ENCODE measurements at places on chromosomes 7 and 10.

GRCh38 chr10:14153570-14154055, 177.1 kb downstream of the FRMD4A start:
- no peak for DNase-seq

DNA sequence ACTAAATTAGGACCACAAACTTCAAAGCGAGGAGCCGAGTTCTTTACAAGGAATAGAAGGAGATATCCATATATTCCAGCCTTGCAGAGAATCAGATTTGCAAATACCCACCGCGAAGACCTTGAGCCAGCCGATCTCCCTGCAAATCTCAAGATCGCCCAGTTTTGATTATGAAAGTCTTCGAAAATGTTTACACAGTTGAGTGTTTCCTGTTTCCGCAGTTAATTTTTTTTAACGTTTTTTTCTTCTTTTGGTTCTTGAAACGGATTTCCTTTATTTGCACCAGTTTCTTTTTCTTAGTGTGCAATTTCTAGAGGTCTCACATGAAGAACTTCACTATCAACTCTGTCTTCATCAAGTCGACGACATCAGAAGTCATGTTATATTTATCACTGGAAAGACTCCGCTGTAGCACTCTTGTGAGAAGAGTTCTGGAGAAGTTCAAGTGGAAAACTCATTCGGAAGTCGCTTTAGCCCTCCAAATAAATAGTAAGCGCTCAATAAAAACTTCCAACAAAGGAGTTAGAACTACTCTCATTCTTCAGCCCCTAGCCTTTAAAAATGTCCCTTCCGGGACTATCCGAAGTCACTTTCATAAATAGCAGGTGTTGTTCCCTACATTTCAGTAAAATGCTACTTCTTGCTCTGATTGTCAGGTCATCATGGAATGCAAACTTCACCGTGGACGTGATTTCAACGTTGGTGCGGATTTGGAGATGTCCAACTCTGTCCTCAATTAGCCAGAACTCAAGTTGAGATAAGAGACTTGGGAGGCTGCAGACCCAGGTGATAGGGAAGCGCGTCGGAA, 11.9 kb upstream of the SPAG6 start:
- DNase-seq: no peak

DNA sequence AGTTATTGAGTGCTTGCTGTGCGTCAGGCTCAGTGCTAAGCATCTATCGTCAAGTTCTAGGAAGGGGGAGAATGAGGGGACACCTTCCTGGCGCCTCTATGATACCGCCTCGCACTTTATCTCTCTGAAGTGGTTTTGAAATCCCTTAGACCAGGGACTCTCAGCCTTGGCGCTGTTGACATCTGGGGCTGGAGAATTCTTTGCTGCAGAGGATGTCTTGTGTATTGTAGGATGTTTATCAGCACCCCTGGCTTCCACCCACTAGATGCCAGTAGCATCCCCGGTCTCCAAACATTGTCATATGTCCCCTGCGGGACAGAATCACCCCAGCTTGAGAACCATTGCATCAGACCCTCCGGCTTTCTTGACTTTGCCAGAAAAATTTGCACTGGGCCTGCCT, 285.5 kb downstream of the CCDC3 start:
- no peak for DNase-seq

- peak; percentile 68 for DNase-seq
Measured at GRCh38 chr7:4610768-4611467, 71.2 kb upstream of the FOXK1 start.

DNA sequence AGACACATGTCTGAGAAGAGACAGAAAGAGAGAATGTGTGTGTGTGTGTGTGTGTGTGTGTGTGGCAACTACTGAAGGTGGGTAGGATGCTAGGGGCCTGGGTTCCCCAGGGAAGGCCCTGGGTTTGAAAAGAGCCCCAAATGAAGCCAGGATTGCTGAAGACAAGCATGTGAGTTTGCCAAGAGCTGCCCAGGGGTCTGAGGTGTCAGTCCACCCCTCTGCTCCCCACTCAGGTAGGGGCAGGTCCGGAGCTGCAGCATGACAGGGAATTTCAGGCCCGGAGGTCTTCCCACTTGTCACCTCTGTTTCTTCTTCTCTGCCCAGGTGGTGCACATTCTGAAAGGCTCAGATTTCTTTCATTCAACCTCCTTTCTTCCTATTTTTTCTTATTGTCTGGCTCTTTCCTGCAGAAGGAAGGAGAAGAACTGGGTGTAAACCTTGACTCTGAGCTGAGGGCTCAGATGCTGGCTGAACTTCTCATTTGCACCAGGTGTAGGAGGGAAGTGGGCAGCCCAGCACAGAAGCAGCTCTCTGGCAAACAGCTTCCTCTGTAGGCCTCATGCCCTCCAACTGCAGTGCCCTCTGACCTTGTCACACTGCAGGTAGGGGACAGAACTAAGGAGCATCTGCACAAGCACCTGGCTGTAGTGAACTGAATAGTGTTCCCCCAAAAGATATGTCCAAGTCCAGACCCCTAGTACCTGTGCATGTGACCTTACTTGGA, 79.6 kb upstream of the LRRC4 start:
- no peak for DNase-seq

DNA sequence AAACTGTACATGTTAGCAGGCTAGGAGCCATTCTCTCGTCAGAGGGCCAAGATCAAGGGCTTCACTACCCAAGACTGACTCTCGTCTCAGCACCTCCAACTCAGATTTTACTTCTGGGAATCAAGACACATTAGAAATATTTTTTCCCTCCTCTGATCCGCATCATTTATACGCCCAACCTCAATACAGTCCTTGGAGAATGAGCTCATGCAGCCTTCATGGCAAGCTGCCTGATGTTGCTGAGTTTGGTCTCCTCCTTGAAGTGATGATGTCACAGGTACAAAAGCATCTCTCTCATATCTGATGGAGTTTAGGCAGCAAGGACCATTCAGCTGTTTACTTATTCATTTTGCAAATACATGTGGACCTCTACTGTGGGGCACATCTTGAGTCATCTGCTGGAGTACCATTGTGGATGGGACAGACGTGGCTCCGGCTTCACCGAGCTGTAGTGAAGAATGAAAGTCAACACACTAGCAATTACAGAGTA, 114.0 kb downstream of the BMPER start:
- no peak for DNase-seq

- DNase-seq: peak; percentile 68
Measured at GRCh38 chr10:115093286-115093775, at the start of gene ATRNL1. Gene ATRNL1 (plus strand): TSS chr10:115093365. CDS start chr10:115093751, 386 bp downstream.

DNA sequence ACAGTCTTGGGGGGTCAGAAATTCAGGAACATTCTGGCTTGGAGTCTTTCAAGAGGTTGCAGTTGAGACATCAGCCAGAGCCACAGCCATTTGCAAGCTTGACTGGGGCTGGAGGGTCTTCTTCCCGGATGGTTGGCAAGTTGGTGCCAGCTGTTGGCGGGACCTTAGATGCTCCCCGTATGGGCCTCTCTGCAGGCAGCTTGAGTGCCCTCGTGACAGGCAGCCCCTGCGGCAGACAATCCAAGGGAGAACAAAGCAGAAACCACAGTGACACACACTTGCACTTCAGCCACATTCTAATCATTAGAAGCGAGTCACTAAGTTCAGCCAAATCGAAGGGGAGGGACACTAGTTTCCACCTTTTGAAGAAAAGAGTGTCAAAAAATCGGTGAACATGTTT, 59.4 kb upstream of the MXI1 start:
- no peak for DNase-seq

DNA sequence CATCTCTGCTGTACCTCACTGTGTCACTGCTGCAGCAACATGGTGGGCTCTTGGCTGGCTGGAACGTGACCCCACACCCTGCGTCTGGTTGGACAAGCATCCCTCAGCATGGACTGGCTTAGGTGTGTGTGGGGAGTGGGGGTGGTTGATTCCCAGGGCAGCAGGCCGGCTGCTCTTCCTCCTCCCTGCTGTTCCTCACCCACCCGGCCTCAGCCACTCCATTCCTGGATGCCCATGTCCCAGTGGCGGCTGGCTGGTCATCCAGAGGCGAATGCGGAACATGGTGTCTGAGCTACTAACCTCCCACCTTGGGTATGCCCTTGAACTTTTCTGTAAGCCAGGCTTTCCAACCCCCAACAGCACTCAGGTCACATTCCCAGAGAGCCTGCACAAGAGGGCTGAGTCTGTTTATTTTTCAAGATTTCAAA, 81.2 kb downstream of the GRK5 start:
- DNase-seq: no peak

DNA sequence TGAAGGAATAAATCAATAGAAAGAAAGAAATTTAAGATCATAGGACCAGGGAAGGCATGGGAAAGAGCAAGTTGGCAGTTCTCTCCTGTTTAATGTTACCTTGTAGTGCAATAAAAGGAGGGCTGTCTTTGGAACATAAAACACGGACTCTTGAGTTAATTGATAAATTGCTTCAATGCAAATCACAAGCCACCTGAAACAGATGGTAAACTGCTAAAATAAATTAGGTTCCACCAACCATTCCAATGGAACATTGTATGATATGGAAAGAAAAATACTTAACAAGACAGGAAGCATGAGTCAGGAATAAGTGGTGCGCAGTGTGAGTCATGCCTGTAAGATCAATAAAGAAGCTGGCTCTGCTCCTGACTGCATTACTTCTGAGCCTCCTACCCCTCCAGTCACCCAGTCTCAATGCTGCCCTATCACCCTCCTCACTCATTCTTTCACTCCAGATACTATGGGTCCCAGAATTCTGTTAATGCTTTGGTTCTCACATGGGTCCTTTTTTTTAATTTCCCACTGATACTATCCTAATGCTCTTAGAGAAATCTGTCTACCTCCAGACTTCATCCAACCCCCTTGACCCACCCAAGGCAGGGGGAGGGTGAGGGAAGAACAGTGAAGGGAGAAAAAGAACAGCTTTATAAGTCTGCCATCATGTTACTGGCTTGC, 78.9 kb downstream of the LRRC17 start:
- DNase-seq: peak; percentile 48

DNA sequence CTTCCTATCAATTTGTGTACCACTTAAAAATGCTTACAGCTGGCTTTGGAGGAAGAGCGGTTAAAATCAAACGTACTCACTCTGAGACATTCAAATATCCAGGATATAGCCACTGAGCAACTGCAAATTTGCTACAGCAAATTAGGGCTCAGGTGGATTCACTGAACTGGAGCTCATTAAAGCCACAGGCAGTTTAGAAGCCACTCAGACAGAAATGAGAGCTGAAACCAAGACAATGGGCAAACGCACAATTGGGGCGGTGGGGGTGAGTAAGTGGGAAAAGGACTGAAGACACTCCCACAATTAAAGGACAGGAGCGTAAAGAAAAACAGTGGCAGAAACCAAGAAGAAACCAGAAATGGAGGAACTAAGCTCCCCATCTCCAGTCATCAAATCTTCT, 20.5 kb downstream of the MPP7 start:
- DNase-seq: no peak

DNA sequence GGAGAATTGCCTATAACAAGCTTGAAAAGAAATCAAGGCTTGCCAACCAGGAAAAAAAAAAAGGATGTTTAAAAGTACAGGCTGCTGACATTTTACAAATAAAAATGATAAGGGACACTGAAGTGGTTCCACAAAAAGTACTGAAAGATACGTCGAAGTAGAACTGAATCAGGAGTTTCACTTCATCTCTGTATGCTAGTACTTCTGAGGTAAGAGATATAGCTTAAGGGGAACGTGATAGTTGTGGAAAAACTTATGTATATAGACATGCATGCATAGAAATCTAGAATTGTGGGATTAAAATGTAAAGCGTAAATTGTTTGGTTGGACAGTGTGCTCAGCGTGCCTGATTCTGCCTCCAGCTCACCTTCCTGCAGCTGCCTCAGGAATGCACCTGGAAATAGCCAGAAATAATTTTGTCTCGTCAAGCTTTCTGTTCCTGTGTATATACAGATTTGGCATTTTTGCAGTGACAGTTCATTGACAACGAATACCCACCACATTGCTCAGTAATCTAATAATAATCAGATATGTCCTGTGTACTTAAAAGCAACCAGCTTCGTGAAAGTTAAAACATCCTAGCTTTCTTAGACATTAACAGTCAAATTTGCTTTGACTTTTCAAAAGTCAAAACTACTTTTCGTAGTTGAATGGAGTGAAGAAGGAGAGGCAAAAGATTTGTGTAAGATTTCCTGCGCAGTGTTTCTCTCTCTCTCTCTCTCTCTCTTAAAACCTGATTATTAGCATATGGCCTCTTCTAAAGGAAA, 1.4 kb downstream of the SOSTDC1 start:
- DNase-seq: no peak

DNA sequence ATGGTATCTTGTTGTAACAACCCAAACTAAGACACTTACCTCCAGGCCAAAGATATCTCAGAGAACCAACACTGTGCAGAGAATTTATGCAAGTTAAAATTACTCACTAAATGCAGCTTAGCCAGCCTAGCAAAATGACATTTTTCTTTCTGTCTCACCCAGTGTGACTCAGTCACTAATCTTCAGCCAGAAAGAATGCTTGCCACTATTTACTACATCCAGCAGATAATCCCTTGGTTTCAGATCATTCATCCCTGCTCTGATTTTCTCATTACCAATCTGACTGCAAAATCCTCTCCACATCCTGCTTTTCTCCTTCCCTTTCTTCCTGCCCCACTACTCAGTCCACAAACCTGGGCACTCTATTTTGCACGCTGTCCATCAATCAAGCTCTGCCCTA, 93.5 kb upstream of the NEBL start:
- DNase-seq: no peak

DNA sequence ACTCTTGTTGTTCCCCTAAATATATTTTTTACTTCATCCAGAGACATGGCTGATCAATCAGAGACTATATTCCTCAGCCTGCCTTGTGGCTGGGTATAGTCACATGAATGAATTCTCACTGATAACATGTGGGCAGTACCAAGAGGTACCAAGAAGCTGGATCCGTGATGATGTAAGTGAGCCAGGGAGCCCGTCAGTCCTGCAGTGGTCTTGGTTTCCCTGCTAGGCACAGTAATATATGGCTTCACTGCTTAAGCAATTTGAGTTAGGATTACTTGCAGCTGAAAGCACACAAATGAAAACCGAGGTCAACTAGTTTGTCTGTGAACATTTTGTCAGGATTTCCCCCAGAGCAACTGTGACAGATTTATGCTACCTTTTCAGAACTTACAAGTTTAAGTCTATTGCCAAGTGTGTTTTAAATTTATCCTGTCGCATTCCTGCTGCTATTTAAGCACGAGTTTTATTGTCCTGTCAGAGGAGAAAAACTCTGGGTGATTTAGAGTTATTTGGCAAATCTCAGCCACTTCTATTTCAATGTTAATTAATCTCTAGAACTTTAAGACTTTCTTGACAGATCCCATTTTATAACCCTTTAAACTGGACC, 381.8 kb downstream of the PHF14 start:
- DNase-seq: no peak

- peak; percentile 54 for DNase-seq
Measured at GRCh38 chr10:97640868-97641811, 669 bp downstream of the PI4K2A start.

DNA sequence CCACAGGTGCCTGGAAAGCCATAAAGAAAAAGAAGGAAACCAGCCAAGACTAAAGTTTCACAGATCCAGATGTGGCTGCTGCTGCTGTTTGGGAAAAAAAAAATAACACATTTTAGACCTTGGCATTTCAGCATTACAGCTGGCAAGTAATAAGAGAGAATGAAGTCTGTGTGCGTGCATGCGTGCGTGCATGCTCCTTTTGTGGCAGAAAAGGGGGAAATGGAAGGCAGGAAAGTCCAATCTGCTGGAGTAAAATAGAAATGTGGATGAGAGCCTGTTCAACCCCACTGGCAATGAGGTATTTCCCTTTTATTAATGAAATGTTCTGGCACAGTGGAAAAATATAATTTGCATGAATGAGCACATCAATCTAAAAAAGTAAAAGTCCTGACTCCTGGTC, 137.0 kb upstream of the SEMA3A start:
- no peak for DNase-seq

- DNase-seq: no peak
Measured at GRCh38 chr10:21508706-21509331, 16.7 kb downstream of the SKIDA1 start.
